ENCODE measurements at places on chromosomes 11 and 22. TPM values are rescaled to one million over a fixed set of nuclear protein-coding genes. Genes with fewer than 3 reads are reported as not detected.
A peak's percentile ranks its signal among the peaks of the same experiment; 100 is the strongest.

DNA sequence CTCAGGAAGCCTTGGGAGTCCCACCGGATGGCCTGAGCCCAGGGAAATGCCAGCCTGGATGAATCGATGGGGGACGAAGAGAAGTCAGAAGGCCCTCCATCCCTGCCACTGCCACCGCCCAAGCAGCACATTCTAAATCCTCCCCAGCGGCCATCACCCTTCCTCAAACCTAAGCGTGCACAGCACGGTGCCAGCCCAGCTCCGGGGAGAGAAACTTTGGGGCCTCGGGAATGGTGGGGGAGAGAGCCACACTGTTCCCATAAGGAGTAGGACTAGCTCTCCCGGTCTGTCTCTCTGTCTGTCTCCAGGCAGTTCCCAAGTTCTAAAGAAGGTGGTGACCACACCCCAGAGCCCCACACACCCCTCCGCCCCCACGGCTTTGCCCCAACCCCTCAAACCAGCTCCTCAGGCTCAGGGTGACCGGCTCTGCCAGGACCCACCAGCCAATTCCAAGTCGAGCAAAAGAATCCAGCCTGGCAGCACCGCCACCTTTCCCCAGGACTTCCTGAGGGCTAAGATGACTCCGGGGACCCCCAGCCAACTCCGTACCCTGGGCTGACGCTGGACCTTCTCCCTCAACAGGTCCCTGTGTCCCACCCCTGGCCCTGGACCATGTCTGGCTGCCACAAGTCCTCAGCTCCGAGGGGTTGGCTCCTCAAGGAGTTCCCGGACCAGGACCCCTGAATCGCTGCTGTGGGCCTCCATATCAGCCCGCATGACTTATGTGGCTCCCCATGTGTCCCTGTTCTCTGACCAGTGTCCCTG is 2.7 kb downstream of the AHNAK start:
- no peaks in the 10 kb centered on the region for H3K27me3 ChIP-seq
- peaks cover 63% of the 10 kb centered on the region for H3K4me1 ChIP-seq
- H3K36me3 ChIP-seq = no peaks in the 10 kb centered on the region
- DNase-seq = peak; percentile 43
- peak overlapping the region; percentile 67 for H3K4me3 ChIP-seq

Gene CCDC86
- total RNA-seq = 32.1 TPM

GRCh38 chr11:118514103-118514502 is 13.2 kb upstream of the TTC36 start:
- H3K4me3 ChIP-seq = no peak overlapping the region
- H3K4me1 ChIP-seq = no peaks in the 10 kb centered on the region
- no peaks in the 10 kb centered on the region for H3K27me3 ChIP-seq
- no peak for DNase-seq

- no peaks in the 10 kb centered on the region for H3K36me3 ChIP-seq
- H3K27ac ChIP-seq = no peak overlapping the region
- DNase-seq = no peak
- H3K4me3 ChIP-seq = no peak overlapping the region
These were observed 1034.3 kb downstream of the LRRC4C start for GRCh38 chr11:40425168-40425567.

GRCh38 chr11:120932305-120932915 is 91.5 kb upstream of the TBCEL start:
- no peak overlapping the region for H3K4me3 ChIP-seq
- no peaks in the 10 kb centered on the region for H3K36me3 ChIP-seq
- no peak overlapping the region for H3K27ac ChIP-seq
- H3K4me1 ChIP-seq = no peaks in the 10 kb centered on the region
- no peak for DNase-seq

- DNase-seq = no peak
- no peaks in the 10 kb centered on the region for H3K4me1 ChIP-seq
- H3K27me3 ChIP-seq = no peaks in the 10 kb centered on the region
- H3K27ac ChIP-seq = no peak overlapping the region
These were observed 77.1 kb upstream of the CD82 start for GRCh38 chr11:44488165-44488965.

Gene MOGAT2
- total RNA-seq = 168 TPM

Gene FGF19
- not detected for total RNA-seq

DNA sequence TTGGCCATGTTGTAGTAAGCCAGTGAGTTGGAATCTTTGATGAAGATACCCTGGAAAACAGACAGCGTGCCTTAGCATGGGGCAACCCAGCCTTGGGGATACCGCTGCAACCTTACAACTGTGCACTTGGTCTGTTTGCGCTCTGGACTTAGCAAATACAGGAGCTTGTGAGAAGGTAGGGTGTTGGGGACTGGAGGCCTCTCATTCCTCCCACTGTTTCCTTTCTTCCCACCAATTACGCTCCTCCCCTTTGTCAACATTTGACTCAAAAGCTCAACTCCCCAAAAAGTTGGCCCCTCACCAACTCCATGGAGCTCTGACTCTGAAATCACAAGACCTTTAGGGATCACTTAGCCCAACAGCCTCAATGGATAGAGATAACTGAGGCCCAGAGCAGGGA is 7.9 kb upstream of the TBC1D10A start:
- H3K4me3 ChIP-seq = no peak overlapping the region
- no peaks in the 10 kb centered on the region for H3K27me3 ChIP-seq
- no peak overlapping the region for H3K27ac ChIP-seq
- peaks cover 53% of the 10 kb centered on the region for H3K36me3 ChIP-seq
- peaks cover 3% of the 10 kb centered on the region for H3K4me1 ChIP-seq

DNA sequence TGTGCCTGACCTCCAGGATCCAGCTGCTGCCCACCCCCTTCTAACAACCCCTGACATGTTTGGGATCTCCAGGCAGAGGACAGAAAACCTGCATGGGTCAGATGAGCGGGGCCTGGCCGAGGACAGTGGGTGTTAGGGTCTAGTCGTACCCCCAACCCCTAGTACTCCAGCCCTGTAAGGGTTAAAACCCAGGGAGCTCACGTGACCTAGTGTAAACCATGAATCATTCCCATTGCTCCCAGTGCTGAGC is 89.1 kb upstream of the CRYBB3 start:
- H3K36me3 ChIP-seq = no peaks in the 10 kb centered on the region
- peak overlapping the region; percentile 56 for H3K4me3 ChIP-seq
- no peaks in the 10 kb centered on the region for H3K27me3 ChIP-seq
- H3K4me1 ChIP-seq = peaks cover 10% of the 10 kb centered on the region

- H3K27me3 ChIP-seq = no peaks in the 10 kb centered on the region
- H3K4me3 ChIP-seq = no peak overlapping the region
- peak; percentile 81 for DNase-seq
- H3K4me1 ChIP-seq = peaks cover 3% of the 10 kb centered on the region
These were observed 22.7 kb upstream of the GRAMD1B start for GRCh38 chr11:123407130-123407995.

DNA sequence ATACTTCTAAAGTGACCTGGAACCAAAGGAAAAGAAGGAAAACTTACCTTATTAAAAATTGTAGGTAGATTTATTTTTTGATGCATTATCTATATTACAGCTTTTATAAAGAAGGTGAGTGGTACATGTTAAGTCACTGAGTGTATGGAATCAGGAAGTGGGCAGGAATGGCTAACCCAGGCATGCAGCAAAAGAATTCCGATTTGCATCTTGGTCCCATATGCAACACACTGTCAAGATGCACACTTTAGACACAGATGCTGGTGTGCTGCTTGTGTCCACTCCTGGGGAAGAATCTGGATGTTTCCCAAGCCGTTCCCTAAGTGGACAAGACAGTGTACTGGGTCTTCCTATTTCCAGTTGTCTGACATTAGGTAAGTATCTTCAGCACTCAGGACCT is 99.9 kb upstream of the SORL1-AS1 start:
- no peaks in the 10 kb centered on the region for H3K27me3 ChIP-seq
- no peak overlapping the region for H3K27ac ChIP-seq
- DNase-seq = no peak
- H3K36me3 ChIP-seq = no peaks in the 10 kb centered on the region
- no peaks in the 10 kb centered on the region for H3K4me1 ChIP-seq

Gene FOXRED1
- 63.4 TPM for total RNA-seq

DNA sequence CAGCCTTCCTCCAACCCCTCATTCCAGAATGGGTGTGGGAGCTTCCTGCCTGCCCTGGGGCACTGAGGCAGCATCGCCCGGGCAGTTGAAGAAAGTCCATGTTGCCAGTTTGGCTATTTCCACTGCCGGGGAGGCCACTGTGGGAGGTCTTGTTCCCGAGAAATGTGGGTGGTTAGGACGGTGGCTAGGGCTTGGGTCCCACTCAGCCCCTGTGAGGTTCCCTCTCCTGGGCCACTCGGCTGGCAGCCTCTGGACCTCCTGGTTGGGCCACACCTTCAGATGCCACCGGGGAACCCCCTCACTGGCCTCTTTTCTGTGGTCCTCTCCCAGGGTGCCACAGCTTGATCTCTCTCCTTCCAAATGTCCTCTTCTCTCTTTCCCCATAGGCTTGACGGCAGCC is 5.1 kb upstream of the PPP6R3 start:
- H3K27ac ChIP-seq = no peak overlapping the region
- peaks cover 6% of the 10 kb centered on the region for H3K4me1 ChIP-seq
- no peak for DNase-seq
- H3K36me3 ChIP-seq = no peaks in the 10 kb centered on the region
- H3K4me3 ChIP-seq = no peak overlapping the region
- no peaks in the 10 kb centered on the region for H3K27me3 ChIP-seq

GRCh38 chr11:86115542-86116385 is 46.9 kb upstream of the PICALM start:
- H3K27me3 ChIP-seq = no peaks in the 10 kb centered on the region
- H3K36me3 ChIP-seq = no peaks in the 10 kb centered on the region
- no peak overlapping the region for H3K27ac ChIP-seq
- no peak for DNase-seq
- no peaks in the 10 kb centered on the region for H3K4me1 ChIP-seq

DNA sequence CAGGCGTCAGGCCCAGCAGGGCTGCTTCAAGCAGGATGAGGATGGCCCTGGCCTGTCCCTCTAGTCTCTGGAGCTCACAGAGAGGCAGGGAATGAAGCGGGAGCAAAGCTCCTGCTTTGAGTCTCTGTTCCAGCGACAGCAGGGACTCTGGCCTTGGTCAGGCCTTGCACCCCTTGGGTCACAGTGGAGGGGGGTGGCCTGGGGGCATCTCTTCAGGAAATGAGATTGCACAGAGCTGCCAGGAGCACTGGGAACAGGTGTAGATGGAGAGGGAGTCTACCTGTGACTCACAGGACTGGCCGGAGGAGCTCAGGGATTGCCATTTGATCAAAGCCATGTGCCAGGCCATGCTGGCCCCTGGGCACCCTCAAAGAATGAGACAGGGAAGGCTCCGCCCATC is 1.6 kb downstream of the ANO1 start:
- no peaks in the 10 kb centered on the region for H3K36me3 ChIP-seq
- no peak overlapping the region for H3K27ac ChIP-seq
- no peak for DNase-seq
- no peaks in the 10 kb centered on the region for H3K4me1 ChIP-seq
- H3K4me3 ChIP-seq = no peak overlapping the region

Gene HEPHL1
- total RNA-seq = not detected

GRCh38 chr11:36657610-36658267 is 59.7 kb upstream of the RAG2 start:
- H3K4me1 ChIP-seq = no peaks in the 10 kb centered on the region
- DNase-seq = no peak
- H3K36me3 ChIP-seq = no peaks in the 10 kb centered on the region
- no peak overlapping the region for H3K4me3 ChIP-seq
- H3K27me3 ChIP-seq = no peaks in the 10 kb centered on the region

Gene ANO1
- 8.3 TPM for total RNA-seq

DNA sequence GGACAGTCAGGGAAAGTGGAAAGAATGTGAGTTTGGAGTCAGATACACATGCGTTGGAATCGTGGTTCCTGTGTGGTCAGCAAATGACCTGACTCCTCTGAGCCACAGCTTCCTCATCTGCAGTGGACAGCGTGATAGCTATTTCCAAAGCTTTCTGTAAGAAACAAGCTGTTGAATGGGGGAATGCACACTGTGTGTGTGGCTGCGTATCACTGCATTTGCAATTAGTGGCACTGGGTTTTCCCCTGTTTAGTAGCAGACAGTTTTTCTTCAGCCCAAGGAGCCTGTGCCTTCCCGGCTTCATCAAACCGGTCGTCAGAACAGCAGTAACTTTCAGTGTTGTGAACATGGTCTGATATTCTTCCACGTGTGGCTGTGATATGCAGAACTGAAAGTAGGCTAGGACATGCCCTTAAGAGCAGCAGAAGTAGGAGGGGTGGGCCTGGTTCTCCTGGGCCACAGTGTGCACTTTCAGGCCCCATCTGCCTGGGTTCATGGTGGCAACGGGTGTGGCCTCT is 121.5 kb downstream of the RRAS2 start:
- H3K27me3 ChIP-seq = no peaks in the 10 kb centered on the region
- H3K4me3 ChIP-seq = no peak overlapping the region
- no peak overlapping the region for H3K27ac ChIP-seq
- no peaks in the 10 kb centered on the region for H3K36me3 ChIP-seq
- no peaks in the 10 kb centered on the region for H3K4me1 ChIP-seq

- H3K4me3 ChIP-seq = no peak overlapping the region
- H3K27ac ChIP-seq = no peak overlapping the region
- DNase-seq = no peak
These were observed 49.8 kb upstream of the SPATA19 start for GRCh38 chr11:133895061-133895479.

Gene TSSK2
- total RNA-seq = not detected

Gene CARD16
- total RNA-seq = 35.9 TPM

Gene DGCR6
- total RNA-seq = 0.77 TPM

Gene BRSK2
- total RNA-seq = 0.52 TPM

GRCh38 chr11:94424011-94424410 is 22.8 kb upstream of the GPR83 start:
- H3K4me1 ChIP-seq = no peaks in the 10 kb centered on the region
- H3K27ac ChIP-seq = no peak overlapping the region
- no peaks in the 10 kb centered on the region for H3K36me3 ChIP-seq
- no peak for DNase-seq
- no peak overlapping the region for H3K4me3 ChIP-seq

DNA sequence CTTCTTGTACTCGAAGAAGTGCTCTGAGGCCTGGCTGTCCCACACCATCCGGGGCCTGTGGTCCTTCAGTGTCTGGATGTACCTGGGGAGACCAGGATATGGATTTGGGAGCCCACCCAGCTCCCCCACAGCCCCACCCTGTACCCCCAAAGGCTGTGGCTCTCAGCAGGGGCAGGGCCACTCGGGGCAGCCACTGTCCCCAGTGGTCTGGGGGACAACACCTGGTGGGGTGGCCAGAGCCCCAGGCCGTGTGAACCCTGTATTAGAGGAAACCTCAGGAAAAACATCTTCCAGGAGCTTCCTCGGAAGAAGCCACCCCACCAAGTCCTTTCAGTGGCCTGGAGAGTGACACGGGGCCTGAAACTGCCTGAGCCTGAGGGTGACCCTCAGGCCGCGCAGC is 27.8 kb downstream of the TSPAN4 start:
- DNase-seq = no peak
- H3K27me3 ChIP-seq = no peaks in the 10 kb centered on the region
- H3K36me3 ChIP-seq = no peaks in the 10 kb centered on the region
- no peak overlapping the region for H3K4me3 ChIP-seq

DNA sequence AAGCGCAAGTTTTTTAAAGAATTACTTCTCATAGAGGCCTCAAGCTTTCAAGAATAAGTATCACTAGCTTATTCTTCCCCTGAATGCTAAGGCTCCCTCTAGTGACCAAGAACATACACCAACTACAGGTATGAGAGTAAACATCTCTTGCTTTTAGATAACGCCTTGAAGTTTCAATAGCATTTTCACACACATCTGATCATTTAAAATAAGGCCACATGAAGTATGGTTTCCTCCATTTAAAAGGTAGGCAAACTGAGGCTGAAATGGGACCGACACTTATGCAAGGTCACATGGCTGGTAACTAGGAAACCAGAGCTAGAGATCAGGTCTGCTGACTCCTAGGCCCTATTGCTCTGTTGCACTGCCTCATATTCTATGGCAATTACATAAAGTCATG is 66.5 kb downstream of the CCDC34 start:
- H3K27me3 ChIP-seq = no peaks in the 10 kb centered on the region
- H3K4me3 ChIP-seq = no peak overlapping the region
- H3K36me3 ChIP-seq = no peaks in the 10 kb centered on the region
- H3K4me1 ChIP-seq = peaks cover 5% of the 10 kb centered on the region
- DNase-seq = no peak
